ENCODE measurements at places on chromosomes 2 and 18.

DNA sequence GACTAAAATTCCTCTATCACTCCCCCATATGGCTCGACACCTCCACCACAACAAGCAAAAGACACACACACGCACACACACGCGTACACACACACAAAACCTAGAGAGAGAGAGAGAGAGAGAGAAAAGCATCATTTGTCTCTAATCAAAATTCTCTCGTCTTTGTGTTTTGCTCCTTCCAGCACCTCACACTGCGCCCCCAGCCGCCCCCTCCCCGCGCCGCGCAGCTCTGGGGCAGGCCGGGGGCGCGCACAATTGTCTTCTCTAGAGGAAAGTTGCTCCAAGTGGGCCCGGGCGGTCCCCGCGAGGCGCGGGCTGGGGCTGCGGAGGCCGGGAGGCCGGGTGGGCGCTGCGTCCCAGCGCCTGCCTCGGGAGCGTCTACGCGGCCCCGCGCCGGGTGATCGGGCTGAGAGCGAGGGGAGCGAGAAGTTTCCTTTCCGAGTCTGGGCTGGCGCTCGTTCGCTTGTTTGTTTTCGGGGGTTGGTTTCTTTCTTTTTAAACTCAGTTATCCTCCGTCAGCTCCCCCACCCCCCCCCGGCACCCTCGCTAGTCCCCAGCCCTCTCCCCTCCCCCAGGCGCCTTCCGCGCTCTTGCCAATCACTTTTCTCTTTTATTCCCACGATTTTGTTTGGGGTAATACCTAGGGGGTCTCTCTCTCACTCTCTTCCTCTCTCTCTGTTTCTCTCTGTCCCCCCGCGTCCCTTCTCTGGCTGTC, 4.1 kb downstream of the ZEB2 start:
- DNase-seq, result peak; percentile 58

DNA sequence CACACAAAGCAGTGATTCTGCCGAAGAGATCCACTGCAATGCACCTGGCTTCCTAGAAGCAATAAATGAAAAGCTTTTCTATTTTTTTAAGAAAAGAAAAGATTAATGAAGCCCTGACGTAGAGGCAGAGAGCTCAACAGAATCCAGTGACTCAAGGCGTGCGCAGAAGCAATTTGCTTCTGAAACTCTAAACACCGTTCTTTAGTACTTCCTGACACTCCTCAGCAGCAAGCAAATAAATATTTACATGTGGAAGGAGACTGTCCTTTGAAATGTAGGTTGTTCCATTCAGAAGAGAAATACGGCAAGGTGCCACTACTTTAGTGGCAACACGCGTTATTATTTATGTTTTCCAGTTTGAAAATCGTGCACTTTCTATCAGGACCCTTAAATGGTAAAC, 126.2 kb upstream of the ZNF516 start:
- no peak for DNase-seq

GRCh38 chr2:74374509-74375205, 5.5 kb downstream of the DCTN1 start:
- no peak for DNase-seq

DNA sequence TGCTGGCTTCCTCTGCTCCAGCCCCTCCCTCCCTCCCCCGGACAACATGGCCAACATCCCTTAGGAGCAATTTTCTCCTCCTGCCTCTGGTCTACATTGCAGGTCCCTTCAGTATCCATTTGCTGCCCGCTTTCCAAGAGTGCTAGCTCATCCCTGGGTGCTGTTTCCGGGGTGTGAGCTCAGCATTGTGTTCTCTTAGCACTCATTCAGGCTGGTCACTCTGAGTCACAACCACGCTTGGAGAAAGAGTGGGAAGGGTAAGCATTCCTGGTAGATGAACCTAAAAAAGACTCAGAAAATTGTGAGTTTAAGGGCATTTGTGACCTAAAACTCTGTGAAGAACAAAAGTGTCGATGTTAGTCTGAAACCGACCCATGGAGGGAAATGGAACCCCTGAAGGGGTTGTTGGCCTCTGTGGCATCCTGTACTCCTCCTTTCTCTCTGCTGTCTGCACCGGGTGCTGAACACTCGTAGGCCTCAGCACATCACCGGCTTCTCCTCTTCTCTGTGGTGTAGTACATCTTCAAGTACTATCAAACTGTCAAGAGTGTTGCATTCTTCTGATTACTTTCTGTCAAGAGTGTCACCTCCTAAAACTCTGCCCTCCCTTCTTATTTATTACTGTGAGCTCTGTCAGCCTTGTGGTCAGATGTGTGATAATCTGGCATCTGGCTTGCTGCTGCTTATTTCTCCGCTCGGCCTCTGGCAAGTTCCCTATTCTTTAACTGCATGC, 73.0 kb downstream of the CTNNA2 start:
- DNase-seq, result peak; percentile 88

DNA sequence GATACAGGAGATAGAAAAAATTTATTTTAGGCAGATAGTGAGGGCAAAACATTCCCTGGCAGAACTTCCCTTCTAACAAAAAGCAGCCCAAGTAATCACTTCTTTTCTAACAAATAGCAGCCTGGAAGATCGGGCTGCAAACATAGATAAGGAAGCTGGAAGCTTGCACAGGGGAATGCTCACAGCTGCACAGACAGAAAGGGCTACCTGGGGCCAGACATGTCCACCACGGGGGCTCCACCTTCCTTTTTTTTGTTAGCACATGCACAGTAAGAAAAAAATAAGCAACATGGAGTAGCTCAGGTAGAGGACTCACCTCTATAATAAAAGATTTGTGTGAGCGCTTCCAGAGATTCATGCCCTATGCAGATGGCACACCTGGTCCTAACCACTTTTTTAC, 420.5 kb downstream of the PTH2R start:
- no peak for DNase-seq

- DNase-seq, result no peak
Measured at GRCh38 chr2:2889646-2890045, 488.0 kb downstream of the EIPR1 start.

GRCh38 chr2:125490308-125490707, 1165.7 kb upstream of the GYPC start:
- no peak for DNase-seq

GRCh38 chr2:166727095-166727494, 161.2 kb upstream of the XIRP2 start:
- DNase-seq, result peak; percentile 58

- peak; percentile 23 for DNase-seq
Measured at GRCh38 chr2:229714736-229715541, 584 bp upstream of the DNER start.

DNA sequence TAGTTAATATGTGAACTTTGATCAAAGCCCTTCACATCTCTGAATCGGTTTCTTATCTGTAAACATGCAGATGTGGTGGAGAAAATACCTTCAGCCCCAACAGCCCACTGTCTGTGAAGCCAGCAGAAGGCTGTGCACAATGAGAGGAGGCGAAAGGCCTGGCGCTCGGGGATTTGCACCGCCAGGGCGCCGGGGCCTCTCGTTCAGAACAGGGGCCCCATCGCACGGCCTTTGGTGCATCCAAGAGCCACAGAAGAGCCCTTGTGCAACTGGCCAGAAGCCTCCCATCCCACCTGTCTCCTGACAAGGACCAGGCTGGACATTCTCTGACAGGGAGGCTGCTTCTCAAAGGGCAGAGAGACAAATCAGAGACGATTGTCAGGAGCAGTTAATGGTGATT, 407.2 kb upstream of the MYT1L start:
- no peak for DNase-seq

DNA sequence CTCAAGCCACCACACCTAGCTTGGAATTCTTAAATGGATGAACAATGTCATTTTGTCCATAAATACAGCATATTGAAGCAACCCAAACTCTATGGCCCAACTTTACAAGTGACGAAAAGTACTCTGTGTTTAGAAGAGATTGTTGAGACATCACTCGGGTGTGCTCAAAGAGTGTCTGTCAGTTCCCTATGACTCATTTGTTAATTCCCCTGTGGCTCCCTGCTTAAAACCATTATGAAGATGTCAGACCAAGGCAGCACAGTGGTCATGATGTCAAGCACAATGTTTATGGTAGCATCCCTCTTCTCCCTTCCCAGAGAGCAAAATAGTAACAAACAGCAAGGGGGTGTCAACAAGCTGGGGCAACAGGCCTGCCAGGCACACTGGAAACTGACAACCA, 3.0 kb downstream of the LYG1 start:
- DNase-seq, result no peak

DNA sequence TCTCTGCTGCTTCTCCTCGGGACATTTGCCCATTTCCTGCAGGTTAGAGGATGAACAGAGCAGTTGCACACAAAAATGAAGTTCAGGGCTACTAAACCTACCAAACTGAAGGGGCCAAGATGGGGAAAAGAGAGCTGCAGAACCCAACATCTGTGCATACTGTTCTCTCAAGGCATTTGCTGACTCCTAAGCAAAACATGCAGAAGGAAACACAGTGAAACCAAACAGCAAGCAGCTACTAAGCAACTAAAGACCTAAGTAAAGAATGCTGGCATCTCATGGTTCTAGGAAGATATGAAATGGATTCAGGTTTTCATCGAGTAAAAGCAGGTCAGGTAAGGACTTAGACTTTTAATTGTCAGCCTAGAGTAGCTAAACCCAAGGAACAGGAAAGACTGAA, 111.9 kb upstream of the SYT4 start:
- DNase-seq, result no peak

DNA sequence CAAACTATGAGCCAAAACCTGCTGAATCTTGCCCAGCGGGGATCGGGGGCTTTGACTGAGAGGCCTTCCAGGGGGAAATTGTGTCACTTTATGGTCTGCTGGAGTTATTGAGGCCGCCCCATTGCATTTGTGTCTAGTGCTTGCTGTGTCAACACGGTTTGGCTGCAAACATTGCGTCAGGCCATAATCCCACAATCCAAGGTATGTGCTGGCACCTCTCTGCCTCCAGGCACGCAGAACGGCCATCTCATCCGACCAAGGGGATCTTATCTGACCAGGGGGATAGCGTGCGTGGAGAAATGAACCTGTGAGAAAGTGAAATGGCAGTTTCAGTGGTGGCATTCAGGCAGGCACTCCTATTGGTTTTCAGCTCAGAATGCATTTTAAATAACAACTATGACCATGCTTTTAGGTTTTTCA, 18.1 kb upstream of the LYPD6B start:
- no peak for DNase-seq

GRCh38 chr2:109089602-109090300, 39.3 kb upstream of the SH3RF3 start:
- DNase-seq, result no peak

DNA sequence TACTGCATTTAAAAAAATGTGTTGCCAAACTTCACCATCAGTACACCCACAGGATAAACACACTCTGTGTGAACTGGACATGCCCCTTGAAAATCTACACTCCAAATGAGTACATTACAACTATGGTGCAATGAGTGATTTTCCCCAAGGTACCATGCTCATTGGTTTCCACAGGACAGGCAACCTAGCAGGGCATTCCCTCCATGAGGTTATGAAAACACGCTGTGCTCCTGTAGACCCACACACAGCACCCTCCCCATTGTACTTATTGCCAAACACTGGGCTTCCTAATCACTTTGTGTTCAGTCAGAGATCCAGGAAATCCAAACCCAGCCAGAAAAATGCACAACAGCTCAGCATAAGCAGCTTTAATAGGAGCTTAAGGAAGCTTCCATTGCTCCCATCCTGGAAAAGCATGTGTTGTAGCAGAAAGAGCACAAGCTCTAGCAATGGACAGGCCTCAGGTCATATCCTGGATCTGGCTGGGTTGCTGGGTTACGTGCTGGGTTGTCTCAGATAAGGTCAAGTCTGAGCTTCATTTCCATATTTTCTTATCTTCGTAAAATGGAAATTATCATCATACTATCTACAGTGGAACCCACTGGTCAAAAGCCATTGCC, 20.8 kb upstream of the ATIC start:
- no peak for DNase-seq

- DNase-seq, result no peak
Measured at GRCh38 chr2:219517954-219518778, 3.9 kb downstream of the ASIC4 start.

GRCh38 chr2:79387431-79387830, 125.4 kb upstream of the CTNNA2 start:
- DNase-seq, result no peak

DNA sequence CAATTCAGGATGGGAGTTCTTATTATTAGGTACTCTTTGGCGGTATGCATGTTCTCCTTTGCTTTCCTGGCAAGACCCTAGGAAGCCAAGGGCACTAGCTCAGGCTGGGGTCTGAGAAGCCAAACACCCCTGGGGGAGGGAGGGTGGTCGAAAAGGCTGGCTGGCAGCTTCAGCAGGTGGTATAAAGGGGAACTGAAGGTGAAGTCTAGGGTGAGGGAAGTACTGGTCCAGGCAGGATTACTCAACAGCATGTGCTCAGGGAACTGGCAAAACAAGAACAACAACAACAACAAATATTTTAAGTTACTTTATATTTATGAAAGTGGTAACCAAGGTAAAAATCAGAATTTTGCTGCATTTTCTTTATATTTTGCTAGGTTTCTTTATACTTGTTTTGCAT, 40.7 kb upstream of the PCBP1 start:
- DNase-seq, result no peak

- DNase-seq, result no peak
Measured at GRCh38 chr2:212274215-212274614, 264.4 kb downstream of the ERBB4 start.

DNA sequence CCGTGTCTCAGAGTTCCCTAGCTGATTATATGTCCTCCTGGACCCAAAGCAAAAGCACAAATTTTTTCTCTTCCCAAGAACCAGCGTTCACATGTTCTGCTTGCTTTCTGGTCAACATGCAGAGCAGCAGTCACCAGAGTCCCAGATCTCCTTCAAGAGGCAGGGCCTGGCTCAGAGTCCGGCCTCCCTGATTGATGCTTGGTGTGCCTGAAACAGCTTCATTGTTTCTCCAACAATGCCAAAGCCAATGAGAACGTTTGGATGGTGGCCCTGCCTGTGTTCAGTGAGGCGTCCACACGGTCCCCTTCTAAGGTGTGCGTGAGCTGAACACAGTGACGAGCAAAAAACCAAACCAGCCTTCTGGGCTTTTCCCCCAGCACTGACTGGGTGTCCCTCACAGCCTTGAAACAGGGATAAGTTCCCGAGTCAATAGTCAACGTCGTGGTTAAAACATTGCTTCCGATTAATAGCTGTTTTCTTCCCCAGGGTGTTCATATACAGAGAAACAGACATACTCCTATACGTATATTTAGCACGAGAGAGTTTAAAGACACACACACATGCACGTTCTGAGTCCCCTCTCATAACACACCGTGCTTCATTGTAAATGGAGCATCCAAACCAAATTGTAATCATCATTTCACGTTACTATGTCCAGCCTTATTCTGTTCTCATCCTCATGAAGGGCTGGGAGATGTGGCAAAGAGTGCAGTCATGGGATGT, 19.3 kb upstream of the POU3F3 start:
- DNase-seq, result no peak

GRCh38 chr2:30691091-30691947, 115.9 kb downstream of the CAPN13 start:
- DNase-seq, result no peak

Measured in Kasumi-1 (cell line).